Pulmonary artery endothelial cell (primary cell): ENCODE measurements at places on chromosomes 7 and 10.

DNA sequence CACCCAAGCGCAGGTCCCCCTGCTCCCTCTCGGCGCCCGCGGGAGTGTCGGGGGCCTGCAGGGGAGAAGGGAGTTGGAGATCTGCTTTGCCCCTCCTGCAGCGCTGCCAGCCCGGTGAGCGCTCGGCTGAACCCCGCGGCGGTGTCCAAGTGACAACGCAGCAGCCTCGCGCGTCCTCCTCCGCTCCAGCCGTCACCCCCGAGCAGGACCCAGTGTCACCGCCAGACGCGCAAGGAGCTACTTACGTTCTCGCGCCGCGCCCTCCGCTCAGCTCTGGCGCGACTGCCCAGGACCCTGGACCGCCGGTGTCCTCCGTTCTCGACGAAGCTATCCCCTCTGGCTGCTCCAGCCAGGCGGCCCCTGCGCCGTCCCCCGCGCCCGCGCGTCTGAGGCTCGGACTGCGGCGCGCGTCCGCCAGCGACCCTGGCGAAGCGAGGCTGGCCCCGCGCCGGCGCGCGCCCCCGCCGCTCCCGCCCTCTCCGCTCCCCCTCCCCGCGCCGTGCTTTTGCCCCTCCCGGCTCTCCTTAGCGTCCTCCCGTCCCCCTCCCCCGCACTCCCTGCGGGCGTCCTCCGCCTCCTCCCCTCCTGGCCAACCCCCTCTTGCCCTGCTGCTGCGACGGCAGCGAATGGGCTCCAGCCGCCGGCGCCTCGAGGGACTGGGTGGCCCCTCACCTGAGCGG lies at the start of gene NRCAM:
TSS of gene NRCAM (minus strand) at position 439 of the 680 bp plus-strand sequence. CDS start 216,372 bp downstream, outside the sequence.
- no peak for DNase-seq

GRCh38 chr7:92282930-92283329 lies 37.2 kb downstream of the ANKIB1 start:
- no peak for DNase-seq

DNA sequence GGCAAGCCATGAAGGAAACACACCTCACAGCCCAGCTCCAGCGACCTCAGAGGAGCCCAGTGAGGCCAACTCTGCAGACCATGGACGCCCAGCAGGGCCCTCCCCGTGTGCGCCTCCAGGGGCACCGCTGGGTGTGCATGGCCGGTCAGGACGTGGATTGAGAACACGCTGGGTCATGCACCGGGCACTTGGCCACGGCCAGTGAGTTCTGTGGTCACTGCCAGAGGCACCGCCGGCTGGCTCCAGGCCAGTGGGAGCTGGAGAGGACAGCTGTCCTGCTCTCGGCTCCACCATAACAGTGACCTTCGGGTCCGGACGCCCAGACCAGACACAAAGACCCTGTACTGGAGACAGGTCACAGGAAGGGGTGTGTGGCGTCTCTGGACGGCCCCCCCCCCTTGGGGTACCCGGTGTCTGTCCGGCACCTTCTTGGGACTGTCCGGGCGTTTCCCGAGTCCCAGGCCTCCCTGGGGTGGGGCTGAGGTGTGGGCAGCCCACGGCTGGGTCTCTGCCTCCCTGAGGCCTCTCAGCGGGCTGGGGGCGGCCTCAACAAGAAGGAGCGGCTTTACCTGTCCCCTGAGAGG lies 50.4 kb upstream of the NKX6-2 start:
- no peak for DNase-seq

DNA sequence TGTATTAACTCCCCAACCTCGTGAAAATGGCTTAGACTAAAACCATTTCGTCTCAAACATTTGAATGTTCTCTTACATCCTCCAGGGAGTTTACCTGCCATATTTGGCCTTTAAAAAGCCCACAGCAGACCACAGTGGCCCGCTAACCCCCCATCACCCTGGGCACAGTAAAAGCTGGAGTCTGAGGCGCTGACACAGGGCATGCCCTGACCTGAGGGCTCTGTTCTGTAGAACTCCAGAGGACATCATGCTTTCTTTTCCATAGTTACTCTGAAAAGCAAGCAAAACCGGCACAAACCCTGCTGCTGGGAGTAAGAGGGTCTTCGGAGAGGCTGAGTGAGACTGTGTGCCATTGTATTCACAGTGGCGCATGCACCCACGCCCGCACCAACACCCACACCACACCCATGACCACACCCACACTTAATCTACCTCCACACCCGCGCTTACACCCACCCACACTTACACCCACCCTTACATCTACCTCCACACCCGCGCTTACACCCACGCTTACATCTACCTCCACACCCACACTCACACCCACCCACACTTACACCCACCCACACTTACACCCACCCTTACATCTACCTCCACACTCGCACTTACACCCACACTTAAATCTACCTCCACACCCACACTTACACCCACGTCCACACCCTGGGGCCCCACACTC lies 32.1 kb downstream of the LRRC27 start:
- DNase-seq, result peak; percentile 49

DNA sequence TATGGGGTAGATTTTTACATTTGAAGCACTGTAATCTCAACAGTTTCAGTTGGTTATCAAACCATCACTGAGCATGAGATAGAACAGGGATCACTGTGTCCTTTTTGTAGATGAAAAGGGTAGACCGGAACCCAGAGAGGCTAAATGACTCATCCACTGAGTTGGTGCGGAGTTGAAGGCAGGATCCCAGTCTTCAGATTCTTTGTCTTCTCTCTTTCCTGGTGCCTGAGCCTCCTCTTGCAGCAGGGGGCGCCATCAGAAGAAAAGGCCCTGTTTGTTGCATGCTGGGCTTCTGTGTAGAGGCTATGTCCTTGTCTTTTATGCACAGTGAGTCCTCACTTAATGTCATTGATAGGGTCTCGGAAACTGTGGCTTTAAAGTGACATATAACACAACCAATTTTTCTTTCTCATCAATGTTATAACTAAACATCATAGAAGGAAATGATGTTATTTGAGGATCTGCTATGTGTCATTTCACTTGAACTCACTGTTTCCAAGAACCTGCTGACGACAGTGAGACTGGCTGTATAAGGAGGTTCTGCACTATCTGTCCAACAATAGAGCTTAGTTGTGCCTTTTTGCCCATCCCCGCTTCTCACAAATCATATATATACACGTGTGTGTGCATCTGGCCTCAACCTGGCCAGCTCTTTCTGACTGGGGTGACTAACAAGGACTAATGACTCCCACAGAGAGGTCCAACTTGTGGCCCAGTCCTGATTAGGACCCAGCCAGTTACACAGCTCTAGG lies 14.3 kb downstream of the ZNF282 start:
- no peak for DNase-seq

DNA sequence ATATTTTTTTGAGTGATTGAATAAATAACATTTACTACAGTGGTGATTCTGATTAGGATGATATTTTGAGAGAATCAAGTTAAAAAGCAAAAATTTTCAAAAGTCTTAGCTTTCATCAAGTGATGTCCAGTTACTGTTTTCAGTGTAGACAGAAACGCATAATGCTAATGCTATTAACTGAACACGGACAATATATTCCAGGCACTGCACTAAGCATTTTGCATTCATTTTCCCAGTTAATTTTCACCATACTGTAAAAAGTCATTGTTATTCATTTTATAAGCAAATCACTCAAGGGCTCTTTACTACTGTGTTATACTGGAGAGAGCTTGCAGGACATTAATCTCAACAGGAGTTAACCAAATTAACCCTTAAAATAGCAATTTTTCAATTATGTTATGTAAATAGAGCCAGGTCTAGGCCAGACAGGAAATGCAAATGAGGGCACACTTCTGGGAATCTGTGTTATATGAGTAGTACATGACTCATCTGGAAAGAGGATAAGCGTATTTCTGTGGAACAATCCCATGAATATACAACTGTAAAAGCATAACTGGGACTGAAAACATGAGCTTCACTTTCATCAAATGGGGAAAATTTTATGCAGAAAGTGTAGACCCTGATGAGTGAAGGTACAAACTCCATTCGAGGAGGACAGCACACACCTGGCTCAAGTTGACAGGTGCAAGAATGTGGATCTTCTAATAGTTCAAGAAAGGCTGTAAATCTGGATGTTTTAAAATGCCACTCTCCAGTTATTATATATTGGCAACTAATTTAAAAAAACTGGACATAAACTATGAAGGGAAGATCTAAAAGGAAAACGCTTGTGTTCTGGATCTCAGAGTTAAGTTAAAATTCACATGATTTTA lies 75.4 kb downstream of the ANK3 start:
- peak; percentile 65 for DNase-seq

- DNase-seq, result no peak
Observed at GRCh38 chr10:131556897-131557495, 245.5 kb upstream of the TCERG1L start.

DNA sequence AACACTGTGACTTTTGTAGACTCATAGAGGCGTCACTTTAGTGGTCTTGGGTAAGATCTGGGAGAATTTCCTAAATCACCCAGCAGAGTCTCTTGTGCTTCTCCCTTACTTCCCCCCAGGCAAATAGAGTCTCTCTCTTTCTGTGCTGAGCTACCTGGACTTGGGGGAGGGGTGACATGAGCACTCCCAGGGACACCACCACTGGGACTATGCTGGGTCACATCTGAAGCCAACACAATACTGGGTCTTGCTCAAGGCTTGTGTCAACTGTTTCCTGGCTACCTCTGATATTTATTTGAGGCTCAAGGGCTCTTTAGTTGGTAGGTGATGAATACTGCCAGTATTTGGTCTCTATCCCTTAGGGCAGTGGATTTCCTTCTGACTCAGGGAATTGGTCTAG lies 214.6 kb upstream of the TPK1 start:
- no peak for DNase-seq

GRCh38 chr10:106900016-106900652 lies 264.4 kb downstream of the SORCS1 start:
- DNase-seq, result no peak

GRCh38 chr7:27155816-27156507 lies 513 bp downstream of the HOXA7 start:
- no peak for DNase-seq

DNA sequence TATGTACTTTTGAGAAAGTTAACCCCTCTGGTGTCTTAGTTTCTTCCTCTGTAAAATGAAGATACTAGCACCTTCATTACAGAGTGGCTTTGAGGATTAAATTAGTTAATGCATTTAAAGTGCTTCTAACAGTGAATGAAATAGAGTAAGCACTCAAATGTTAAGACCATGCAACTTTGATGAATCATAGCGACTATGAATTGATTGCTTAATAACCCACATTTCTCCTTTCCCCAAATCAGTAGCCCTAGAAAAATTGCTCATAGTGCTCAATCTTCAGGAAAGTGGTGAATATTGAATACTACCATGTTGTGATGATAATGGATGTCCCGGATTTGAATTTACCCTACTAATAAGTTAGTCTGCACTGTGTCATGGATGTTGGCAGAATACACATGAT lies 48.1 kb downstream of the CD36 start:
- no peak for DNase-seq

DNA sequence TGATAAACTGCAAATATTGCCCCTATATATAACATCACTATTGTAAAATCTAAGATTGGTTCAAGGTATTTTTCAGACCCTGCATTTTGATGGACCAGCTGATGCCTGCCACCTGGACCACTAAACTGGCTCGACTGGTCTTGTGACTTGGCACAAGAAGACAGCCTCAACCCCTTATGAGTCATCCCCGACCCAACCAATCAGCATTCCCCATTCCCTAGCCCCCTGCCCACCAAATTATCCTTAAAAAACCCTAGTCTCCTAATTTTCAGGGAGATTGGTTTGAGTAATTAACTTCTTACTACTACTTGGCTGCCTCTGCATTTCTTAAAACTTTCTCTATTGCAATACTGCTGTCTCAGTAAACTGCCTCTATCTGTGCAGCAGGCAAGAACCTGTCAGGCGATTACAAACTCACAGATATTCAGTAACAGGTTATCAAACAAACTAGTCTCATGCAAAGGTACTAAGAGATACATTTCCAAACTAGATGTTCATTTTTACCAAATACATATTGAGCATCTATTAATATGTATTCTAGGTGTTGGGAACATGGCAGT lies 5.5 kb downstream of the CCDC186 start:
- DNase-seq, result no peak

DNA sequence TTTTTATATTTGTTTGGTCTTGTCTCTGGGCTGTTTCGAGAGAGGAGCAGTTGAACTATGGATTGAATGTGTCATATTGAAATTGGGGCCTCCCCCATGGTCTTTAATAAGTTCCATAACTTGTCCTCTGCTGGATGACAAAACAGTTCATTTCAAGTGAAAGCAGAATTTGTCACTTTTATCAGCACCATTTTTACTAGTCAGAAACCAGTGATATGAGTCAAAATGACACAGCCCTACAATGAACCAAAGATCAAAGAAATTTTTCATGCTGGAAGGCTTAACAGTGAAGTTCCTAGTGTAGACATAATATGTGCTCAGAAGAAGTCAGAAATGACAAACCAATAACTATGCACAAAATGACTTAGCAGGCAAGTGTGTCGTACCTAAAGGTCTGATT lies 133.6 kb upstream of the VWC2 start:
- DNase-seq, result no peak

- DNase-seq, result no peak
Observed at GRCh38 chr10:45373003-45373575, 927 bp upstream of the ALOX5 start.

- no peak for DNase-seq
Observed at GRCh38 chr10:132361581-132362101, 29.6 kb downstream of the LRRC27 start.

GRCh38 chr10:50316695-50317648 lies 65.7 kb upstream of the ASAH2 start:
- DNase-seq, result no peak
